ENCODE measurements at places on chromosomes 16 and 17. TPM values are rescaled to one million over a fixed set of nuclear protein-coding genes. Genes with fewer than 3 reads are reported as not detected.

The NPIPA2 gene
- total RNA-seq = not detected

The FBXL16 gene
- total RNA-seq = 1.3 TPM

The ZNF385C gene
- 0.41 TPM for total RNA-seq

The PHF12 gene
- 23.2 TPM for total RNA-seq

DNA sequence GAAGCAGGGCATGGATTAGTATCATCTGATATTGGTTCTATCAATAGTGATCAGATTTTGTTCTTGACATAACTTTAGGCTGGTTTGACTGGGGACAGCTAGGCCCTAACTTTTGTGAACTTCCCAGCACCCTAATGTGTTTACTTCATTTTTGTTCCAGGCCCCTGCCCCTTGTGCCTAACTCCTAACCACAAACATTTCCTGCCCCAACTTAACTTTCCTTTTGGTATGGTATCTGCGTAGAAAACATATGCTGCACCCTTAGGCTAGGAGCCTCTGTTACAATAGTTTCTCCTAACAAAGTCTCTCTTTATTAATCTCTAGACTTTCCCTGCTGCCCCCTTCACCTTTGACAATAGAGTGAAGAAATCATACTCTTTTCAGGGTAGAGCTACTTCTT, 2.5 kb downstream of the ADPRM start:
- no peak for DNase-seq

DNA sequence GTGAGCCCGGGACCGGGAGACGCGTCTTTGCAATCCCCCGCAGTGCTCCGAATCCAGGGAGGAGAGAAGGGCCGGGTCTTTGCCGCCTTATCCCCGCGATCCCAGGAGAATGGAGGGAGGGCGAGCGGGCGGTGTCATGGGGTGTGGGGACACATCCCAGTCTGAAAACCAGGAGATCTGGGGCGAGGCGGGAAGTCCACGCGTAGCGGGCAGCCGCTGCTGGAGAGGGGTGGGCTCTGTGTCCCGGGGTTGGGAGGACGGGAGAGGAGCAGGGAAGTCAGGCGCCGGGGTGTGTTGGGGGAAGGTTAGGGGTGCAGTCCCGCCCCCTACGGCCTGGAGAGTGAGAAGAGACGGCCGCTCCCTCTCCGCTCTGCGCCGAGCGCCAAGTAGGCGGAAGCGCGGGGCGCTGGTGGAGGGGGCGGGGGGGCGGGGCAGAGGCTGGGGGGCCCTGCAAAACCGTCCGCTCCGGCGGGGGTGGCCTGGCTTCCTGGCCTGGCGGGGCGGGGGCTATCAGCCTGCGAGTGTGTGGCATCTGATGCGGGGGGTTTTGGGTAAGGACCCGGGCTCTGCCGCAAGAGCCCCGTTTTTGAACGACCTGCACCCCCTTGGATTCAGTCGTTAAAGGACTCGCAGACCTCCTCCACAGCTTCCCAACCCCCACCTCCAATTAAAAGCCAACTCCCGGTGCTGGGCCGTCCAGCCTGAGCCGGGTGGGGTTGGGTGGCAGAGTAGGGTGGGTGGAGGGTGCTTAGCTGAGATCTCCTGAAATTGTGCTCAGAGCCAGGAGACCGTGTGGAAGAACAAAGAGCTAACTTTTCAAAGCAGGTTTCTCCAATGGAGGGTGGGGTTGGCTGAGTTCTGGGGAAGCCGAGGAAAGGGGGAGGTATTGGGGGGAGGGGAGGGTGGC, 654 bp downstream of the LASP1 start:
- peak; percentile 86 for DNase-seq

DNA sequence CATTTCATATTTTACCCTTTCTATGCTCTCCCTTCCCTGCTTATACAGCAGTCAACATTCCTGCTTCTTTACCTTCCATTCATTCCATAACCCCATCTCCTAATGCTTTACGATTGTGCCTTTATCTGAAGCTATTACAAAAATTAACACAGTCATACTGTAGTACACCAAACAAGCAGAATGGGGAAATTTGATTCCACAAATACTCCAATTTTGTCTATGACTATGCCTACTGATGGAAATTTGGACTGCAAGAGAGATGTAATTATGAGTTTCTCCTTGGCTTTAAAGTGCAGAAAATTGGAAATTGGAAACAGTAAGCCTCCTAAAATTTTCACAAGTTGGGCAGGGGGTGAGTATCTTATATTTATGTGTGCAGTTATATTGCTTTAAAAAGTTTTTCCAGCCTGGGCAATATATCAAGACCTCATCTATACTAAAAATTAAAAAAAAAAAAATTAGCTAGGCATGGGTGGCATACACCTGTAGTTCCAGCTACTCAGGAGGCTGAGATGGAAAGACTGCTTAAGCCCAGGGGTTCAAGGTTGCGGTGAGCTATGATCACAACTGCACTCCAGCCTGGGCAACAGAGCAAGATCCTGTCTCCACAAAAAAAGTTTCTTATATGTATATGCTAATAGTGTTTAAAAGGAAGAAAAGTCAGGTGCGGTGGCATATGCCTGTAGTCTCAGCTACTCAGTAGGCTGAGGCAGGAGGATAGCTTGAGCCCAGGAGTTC, 3.0 kb downstream of the APPBP2 start:
- no peak for DNase-seq

DNA sequence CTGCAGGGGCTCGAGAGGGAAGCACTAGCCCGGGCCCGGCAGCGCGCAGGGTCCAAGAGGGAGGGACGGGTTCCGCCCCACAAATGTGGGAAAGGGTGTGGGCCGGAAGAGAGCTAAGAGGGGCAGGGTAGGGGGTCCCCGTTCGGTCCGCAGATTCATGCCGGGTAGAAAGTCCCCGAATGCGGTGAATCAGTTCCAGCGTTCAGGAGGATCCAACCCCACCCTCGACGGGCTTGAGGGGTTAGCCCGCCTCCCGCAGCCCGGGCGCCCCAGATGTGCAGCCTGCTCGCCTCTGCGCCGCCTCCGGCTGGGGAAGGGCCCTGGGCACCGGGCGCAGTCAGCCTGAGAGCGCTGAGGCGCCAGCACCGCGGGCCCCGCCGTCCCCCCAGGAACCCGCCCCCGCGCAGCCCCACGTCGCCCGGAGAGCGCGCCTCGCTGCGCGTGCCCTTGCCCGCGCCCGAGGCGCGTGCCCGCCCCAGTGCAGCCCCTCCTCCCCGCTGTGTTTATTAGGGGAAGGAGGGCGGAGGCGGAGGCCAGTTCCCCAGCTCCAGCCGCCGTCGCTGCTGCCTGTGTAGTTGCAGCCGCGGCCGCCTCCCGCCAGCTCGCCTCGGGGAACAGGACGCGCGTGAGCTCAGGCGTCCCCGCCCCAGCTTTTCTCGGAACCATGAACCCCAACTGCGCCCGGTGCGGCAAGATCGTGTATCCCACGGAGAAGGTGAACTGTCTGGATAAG, at the start of gene LASP1:
TSS of gene LASP1 (plus strand) at position 533 of the 733 bp plus-strand sequence. CDS start at position 665, 132 bp downstream.
- peak; percentile 94 for DNase-seq

DNA sequence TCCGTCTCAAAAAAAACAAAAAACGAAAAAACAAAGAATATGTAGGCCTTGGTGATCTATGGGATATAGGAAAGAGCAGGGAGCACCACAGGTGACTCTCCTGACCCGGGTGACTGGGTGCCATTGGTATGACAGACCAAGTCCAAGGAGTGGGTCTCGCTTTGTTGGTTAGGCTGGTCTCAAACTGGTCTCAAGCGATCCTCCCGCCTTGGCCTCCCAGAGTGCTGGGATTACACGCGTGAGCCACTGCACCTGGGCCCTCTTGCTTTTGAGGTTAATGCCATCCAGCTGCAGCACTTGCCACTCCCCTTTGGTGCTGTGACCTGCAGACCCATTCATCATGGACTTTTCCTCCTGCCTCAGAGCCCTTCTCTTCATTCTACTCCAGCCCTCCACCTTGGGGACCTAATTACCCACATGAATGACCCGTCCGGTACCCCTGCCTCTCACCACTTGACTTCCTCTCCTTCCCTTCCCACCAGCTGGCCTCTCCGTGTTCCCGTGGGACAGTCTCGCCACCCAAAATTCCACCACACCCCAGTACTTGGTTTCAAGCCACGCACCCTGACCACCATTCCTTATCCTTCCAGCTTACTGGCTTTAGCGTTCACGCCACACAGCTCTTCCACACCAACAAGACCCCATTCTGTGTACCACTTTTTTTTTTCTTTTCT, 3.2 kb upstream of the UBE2G1 start:
- no peak for DNase-seq
